ENCODE measurements at places on chromosomes 2 and 18.

GRCh38 chr2:26139269-26140183 lies 33.4 kb upstream of the GAREM2 start:
- no peak for DNase-seq

DNA sequence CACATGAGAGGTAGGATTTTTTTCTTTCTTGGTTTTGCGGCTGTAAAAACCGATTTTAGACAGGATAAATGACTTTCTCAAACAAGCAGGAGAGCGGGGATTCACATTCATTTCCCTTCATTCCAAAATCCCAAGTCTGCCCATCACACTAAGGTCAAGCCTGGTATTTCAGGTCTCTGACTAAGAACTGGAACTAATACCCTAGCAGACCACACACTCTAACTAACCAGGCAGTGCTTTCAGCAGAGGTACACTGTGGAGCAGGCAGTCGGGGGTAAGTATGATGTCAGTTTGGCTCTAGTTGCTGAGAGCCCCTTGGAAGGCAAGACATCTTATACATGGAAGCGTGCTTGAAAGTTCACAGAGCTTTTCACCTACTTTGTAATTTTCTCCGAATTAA lies 128.1 kb upstream of the LHCGR start:
- DNase-seq = no peak

- DNase-seq = no peak
Observed at GRCh38 chr18:56756966-56757365, 105.8 kb downstream of the WDR7 start.

DNA sequence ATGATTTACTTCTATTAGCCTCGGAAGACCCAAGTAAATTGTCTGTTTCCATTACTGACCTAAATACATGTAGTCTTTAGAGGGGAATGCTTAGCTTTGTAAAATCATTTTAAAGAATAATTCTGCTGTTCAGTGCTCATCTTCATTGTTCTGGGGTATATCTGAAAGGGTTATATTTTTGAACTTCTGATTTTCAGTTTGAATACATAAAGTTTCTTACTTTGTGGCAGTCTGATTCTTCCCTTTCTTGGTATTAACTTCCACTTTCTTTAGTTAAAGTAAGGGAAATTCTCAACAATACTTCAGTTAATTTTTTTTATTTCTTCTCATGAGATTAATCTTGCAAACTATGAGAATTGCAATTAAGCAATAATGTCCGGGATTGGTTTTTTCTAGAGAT lies 148.4 kb downstream of the DOCK10 start:
- no peak for DNase-seq

DNA sequence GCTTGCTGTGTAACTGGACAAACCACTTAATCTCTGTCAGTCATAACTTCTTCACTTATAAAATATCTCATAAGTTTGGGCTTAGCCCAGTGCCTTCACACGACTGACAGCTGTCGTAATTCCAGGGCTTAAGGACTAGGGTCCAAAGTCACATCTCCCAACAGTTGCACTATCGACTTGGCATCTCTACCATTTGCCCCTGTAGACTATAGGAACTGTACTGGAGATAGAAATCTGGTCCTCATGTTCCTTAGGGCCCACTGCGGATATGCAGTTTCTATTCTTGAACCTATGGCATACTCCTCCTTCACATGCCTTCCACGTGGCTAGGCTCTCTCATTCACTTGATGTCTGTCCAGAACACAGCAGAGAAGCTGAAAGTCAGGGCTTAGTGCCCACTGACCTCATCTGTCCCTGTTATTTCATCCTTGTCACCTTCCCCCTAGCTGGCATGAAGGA lies 2.7 kb downstream of the ABHD1 start:
- DNase-seq = no peak

DNA sequence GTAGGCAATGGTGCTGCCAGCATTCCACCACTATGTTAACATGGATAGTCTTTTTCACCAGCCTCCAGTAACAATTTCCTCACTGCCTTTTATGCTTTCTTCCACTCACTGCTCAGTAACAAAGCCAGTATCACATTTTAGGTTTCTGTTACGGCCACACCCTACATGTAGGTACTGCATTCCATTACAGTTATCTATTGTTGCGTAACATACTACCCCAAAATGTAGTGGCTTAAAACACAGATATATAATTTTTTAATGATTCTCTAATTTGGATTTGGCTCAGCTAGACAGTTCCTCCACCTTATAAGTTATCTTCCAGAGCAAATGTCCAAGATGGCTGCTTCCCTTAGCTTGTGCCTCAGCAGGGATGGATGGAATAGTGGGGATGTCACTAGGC lies 498.7 kb upstream of the ACVR2A start:
- DNase-seq = no peak

DNA sequence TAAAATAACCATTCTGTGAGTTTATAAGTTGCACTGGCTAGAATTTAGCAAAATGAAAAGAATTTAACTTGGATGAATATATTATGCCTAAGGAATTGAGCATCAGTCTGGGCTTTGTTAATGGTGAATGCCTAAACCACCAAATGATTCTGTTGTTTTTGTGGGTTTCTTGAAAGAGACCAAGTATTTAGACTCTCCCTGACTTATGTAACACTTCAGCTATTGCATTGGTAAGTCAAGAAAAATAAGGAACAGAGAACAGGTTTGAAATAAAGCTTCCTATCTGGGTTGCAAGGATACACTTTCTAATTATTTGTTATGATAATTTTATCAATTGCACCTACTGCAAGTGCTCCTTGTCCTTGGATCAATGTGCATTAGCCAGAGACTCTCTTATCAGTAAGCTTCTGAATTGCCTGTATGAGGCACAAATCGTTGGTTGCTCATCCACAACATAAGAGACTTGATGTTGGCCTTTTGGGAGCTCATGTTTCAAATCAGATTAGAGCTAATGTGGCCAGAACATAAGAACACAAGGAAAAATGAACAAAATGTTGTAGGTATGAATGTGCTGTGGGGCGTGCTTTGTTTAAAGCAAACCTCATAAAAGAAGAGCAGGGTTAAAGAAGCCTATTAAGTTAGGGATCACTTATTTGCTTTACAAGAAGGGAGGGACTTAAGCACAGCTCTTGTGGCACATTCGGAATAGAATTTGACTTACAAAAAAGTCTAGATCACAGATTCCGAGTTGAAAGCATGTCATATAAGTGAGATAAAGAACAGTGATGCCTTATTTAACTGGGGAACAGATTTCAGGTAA lies 37.2 kb downstream of the PRKCE start:
- no peak for DNase-seq

GRCh38 chr18:41940506-41941215 lies 14.4 kb upstream of the PIK3C3 start:
- no peak for DNase-seq

DNA sequence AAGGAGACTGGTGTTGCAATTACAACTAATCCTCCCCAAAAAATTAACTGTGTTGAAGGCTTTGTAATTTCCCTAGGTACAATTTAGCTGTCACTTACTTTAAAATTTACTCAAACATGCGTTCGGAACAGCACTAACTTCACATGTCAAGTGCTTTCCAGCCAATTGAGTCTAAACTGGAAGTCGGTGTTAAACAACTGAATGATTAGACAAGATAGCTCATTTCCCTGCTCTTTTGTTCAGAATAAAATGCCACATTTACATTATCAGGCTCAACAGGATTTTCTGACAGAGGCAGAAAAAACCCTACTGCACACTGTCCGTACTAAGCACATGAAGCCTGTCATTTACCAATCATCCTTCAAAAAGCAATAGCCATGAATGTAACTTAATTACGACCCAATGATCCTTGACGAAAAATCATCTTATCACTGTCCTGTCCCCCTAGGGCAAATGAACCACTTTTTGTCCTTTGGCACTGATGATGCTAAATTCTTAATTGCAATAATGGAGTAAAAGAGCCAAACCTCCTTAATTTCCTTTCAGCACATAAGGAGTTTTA lies 56.0 kb downstream of the LRPPRC start:
- DNase-seq = no peak

- peak; percentile 41 for DNase-seq
Observed at GRCh38 chr2:26770986-26771586, 7.0 kb downstream of the SLC35F6 start.

- no peak for DNase-seq
Observed at GRCh38 chr2:101796825-101797600, 99.5 kb downstream of the MAP4K4 start.

GRCh38 chr2:151238527-151239487 lies 22.9 kb downstream of the RBM43 start:
- DNase-seq = peak; percentile 33

DNA sequence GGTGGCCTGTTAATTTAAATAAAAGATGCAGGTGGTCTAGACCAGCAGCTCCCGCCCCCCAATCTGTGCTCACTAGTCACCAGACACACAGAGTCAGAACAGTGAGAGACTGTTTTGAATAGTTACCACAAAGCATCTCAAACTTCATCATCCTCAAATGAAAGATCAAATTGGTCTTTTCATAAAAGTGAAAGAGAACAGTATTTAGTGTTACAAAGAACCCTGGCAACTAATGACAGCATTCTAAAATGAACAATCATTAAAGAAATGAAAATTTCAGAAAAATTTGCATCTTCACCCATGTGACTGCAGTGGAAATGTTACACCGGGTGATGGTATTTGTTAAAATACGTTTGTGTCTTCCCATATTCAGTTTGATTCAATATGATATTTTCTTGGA lies 65.5 kb upstream of the PMAIP1 start:
- peak; percentile 19 for DNase-seq

DNA sequence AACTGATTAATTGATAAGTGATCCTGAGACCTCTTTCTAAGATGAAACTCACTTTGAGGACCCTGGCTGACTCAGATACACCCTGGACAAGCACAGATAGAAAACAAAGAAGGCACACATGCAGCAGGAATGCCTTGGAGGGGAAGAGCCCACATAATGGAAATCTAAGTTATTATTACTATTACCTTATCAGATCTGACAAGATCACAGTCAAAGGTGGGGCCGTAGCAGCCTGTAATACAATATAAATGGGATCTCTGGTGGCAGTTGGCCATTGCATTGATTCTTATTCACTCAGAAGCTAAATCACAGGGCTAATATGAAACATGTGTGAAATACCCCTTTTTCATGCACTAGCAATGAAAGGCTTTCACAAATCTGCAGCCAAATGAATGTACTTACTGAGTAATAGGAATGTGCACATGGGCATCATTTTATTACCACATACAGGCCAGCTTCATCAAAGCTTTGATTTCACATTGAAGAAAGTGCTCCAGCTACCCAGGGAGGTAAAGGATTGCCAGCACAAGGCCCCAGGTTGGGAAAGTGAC lies 84.0 kb downstream of the ZBTB7C start:
- DNase-seq = no peak

- no peak for DNase-seq
Observed at GRCh38 chr18:35510076-35510651, 12.4 kb upstream of the INO80C start.

- no peak for DNase-seq
Observed at GRCh38 chr18:39230086-39230803, 1664.6 kb upstream of the CELF4 start.

- DNase-seq = no peak
Observed at GRCh38 chr2:48605482-48606175, 12.0 kb upstream of the GTF2A1L start.

DNA sequence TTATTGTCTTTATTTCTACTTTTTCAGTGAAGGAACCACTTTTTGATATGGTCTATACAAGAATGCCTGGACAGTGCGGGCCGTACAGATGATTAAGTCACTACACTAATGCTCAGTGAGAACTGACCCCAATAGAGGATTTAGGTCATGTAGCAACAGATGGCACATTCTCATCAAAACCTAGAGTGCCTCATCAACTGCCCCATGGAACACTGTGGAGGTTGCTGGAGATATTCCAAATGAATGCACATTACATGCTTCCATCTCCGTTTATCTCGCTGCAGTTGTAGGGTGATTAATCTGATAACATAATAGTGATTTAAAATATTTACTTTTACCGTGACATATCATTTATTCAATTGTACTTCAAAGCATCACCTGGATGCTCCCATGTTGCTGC lies 41.8 kb upstream of the COPS8 start:
- DNase-seq = no peak

GRCh38 chr18:6960656-6961055 lies 156.9 kb downstream of the LAMA1 start:
- DNase-seq = no peak
